Hematopoietic multipotent progenitor cell treated with erythropoietin and hydrocortisone succinate and interleukin-3 and kit ligand, for 8 days (in vitro differentiated cells): ENCODE measurements at places on chromosomes 4 and X.

GRCh38 chrX:30530606-30531005 is 47.0 kb downstream of the TASL start:
- no peak for DNase-seq

DNA sequence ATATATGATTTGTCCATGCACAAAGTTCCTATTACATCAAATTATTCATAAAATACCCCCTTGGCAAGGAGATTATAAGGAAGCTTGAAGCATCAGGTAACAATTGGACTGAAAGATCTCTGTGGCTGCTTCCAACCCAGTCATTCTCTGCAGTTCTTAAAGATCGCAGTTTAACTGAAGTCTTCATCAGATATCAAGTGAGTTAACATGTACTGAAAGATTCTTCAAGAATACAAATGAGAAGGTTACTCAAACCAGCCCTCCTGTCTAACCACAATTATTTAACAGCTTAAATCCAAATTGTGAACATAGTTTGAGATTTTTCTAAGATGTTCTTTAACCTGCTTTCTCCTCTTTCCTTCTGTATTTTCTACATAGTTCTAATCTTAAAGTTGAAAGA is 56.1 kb downstream of the SLC10A7 start:
- DNase-seq: no peak

DNA sequence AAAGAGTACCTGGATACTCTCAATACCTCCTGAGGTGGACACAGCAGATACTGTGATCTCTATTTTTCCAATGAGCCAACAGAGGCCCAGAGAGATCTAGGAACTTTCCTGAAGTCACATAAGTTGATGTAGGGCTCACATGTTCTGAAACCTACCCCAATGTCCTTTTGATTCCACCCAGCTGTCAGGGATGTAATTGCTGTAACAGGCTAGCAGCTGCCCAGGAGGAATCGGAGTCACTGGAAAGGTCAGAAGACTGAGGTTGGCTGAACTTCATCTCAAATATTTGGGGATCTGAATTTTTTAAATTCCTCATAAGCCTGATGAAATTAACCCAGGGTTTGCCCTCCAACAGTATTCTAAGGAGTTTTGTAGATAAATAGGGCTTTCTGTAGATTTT is 52.5 kb upstream of the PROM1 start:
- DNase-seq: no peak

GRCh38 chr4:52096048-52096447 is 44.9 kb downstream of the SPATA18 start:
- DNase-seq: no peak

DNA sequence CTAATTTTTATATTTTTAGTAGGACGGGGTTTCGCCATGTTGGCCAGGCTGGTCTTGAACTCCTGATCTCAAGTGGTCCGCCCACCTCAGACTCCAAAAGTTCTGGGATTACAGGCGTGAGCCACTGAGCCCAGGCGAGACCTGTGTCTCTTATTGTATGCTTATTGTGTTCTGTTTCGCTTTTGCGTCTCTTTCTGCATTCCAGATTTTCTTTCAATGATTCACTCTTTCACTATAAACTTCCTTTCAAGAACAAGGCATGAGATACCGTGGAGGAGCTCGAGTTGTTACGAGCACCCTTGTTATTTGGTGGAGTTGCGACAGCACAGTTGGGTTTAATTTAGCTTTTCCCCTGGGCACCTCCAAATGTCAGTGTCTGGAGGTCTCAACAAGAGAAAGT is 366.7 kb upstream of the FAT1 start:
- no peak for DNase-seq

- no peak for DNase-seq
Measured at GRCh38 chrX:10649265-10649664, 28.9 kb upstream of the MID1 start.

DNA sequence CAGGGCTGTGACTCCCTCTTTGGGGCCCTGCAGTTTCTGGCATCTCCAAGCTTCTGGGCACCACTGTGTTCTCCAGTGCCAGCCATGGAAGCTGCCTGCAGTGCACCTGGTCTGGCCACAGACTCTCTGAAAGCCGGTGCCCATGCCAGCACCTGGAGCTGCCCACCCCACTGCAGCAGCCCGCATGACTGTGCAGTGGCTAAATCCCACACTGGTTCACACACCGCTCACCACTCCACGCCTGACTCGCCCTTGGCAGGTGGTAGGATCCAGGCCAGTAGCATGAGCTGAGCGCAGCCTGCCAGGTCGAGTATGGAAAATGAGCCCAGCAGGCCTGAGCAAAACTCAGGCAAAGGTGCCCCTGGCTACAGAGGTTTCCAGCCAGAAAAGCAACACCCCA is 72.8 kb upstream of the INTU start:
- no peak for DNase-seq

DNA sequence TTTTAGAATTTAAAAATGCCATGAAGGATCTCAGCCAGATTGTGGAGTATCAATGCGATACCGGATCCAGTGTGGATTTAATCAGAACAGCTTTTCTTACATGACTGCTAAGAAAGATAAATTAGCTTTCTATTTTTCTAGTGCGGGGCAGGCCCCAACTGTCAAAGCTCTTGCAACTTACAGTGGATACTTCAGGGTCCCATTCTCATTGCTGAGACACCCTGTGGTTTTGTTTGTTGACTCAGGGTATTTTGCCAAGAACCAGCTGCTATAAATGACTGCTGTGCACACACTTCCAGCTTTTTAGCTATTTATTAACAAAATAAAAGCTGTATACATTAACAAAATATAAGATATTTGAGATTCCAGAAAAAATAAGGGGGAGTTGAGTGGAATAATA is 166.4 kb downstream of the DCLK2 start:
- no peak for DNase-seq

- DNase-seq: no peak
Measured at GRCh38 chr4:182893047-182893446, 24.1 kb downstream of the DCTD start.

DNA sequence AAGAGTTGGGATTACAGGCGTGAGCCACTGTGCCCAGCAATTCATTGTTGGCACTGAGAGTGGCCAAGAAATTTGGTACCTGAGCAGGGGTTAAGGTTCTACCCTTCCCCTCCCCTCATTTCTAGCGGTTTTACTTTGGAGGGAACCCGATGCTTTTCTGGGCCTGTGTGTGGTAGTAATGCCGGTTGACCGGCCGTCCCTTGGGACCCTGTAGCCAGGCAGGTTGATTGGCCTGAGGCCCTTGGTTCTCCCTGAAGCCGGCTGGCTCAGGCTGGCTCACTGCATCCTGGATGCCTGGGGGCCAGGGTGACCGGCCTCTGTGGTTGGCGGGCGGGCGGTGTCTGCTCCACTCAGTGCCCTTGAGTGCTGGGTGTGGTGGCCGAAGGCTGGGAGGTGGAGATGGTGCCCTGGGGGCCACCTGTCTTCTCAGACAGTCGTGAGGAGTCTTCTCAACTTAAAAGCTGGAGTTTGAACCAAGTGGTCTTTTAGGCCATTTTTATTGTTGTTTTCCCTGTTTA is 45.6 kb downstream of the RGS12 start:
- no peak for DNase-seq

- DNase-seq: peak; percentile 54
Measured at GRCh38 chr4:52718123-52718522, 33.1 kb downstream of the ERVMER34-1 start.

GRCh38 chr4:55758570-55758969 is 61.0 kb upstream of the EXOC1L start:
- no peak for DNase-seq

GRCh38 chr4:105093975-105094374 is 52.7 kb upstream of the TET2 start:
- no peak for DNase-seq

DNA sequence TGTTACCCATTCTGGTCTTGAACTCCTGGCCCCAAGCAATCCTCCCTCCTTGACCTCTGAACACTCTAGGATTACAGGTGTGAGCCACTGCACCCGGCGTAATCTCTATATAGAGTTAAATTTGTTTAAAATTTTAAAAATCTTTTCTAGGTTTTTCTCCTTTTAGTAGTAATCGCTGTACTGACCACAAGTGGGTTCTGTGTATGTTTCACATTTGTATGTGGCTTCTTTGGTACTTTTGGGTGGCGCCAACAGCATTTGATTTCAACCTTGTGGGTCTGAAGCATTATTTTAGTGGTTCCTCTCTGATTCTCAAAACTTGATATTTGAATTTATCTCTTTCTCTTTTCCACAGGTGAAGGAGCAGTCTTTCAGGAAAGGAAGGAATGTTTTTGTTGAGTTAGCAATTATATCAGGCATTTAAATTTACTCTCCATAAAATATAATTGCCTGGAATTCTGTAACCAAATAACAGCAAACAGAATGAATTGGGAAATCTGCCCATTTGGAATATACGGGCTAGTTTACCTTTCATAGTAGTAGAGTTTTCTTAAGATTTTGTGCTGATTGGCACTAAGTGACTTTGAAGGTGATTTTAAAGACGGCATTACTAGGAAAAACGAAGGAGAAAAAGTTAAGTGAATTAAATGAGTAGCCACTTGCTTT is 29.5 kb downstream of the ARHGAP10 start:
- DNase-seq: no peak

DNA sequence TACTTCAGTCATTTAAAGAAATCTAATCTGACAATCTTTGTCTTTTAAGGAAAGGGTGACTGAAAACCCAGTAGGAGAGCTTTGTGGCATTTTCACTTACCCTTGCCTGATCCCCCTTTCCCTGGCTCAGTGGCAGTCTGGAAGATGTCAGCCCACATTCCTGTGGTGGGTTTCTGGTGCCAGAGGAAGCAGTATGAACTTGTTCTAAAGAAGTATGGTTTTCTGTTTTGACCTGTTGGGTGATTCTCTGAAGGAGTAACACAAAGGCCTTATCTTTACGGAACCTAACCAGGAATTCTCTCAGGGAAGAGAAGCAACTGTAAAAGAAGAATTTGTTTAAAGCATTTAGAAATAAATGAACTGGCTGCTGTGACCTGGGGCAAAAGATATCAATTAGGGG is 41.9 kb downstream of the BMP15 start:
- DNase-seq: no peak

- DNase-seq: no peak
Measured at GRCh38 chr4:120858776-120859175, 63.8 kb downstream of the PRDM5 start.

GRCh38 chr4:100682477-100683218 is 164.8 kb upstream of the EMCN start:
- DNase-seq: no peak

DNA sequence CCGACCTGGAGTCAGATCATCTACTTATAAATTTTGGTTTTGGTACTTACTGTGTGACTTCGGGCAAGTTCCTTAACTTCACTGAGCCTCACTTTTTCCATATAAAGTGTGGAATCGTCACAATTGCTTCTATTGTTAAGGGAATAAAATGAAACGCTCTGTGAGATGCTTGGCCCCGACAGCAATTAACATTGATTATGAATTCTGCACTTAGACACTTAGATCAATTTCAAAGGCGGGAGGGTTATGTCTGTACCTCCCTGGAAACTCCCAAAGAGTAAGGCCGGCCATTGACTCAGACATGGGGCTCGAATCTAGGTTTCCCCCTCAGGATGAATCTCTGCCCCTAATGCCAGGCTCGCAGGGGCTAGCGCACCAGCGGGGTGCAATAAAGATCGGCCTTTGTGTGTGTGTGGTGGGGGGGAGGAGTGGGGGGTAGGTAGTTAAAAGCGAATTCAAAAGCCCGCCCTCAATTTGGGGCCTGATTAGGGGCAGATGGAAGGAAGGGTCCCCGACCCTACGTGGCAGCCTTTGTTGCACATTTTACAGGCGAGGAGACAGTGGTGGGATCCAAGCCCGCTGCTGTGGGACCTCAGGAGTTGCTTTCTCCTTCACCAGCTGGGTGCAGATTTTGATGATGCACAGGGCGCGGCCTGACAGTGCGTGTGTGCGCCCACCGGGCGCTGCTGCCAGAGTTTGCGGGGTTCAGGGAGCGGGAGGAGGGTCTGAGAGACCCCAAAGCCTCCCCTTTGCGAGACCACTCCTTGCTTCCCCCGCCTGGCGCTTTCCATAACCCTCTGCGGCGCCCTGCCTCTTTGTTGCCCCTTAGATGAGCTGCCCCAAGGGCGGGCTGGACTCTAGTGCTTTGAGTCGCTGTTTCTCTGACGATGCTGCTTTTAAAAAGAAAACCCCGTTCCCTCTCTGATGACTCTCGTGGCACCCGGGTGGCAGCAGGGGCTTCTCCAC is 9.6 kb downstream of the MSX1 start:
- DNase-seq: no peak

DNA sequence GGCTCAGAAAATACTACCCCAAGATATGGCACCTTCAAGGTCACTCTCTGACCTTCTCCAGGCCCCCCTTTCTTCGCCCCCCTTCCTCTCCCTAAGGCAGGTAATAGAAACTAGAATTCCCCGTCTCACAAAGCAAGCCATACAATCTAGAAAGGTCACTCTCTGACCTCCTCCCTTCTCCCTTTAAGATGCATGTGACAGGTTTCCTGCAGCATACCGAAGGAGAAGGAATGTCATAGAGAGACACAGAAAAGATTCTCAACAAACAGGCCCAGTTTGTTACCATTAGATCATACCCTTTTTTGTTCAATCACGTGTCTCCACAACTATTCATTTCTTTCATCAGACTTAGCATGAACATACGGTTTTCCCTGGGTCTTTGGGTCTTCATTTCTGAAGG is 51.2 kb upstream of the RBMXL3 start:
- no peak for DNase-seq

DNA sequence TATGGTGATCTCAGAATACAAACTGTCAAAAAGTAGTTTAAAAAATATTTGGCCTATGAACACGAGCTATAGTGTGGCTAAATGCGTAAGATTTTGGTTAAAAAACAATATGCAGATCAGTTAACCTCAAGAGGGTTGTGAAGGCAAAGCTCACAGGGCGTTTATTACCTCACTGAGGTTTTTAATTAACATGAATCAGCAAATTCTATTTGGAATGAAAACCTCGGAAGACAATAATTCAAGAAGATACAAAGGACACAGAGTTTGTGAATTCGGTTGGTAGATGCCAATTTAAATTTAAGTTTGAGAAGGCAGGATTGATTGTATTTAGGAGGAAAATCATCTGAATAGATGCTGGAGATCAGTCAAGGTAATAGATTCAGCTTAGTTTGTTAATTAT is 1434.6 kb downstream of the C4orf33 start:
- no peak for DNase-seq

DNA sequence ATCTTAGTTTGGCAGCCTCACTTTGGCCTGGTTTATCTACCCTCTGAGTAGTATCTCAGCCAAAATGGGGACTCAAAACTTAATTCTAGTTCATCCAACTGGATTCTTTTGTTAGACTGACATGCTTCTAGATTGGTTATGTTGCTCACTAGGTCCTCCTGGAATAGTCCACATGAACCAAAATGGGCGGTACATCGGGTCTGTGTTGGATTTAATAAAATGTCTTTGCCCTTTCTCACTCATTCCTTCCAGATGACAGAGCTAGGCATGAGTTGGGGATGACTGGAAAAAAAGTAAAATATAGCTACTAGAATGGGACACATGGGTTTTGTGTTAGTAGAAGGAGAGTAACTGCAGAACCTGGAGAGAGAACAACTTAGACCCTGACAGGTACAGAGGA is 247.9 kb downstream of the CCSER1 start:
- no peak for DNase-seq

GRCh38 chrX:44996277-44996676 is 123.3 kb downstream of the KDM6A start:
- DNase-seq: no peak
